Trophoblast cell (in vitro differentiated cells and primary cell): ENCODE measurements at places on chromosomes 3 and 15.
A peak's percentile ranks its signal among the peaks of the same experiment; 100 is the strongest.

- no peak for DNase-seq
Observed at GRCh38 chr15:63939531-63940130, 105.9 kb upstream of the HERC1 start.

GRCh38 chr15:80789796-80790195 is 10.6 kb downstream of the CEMIP start:
- DNase-seq: no peak

DNA sequence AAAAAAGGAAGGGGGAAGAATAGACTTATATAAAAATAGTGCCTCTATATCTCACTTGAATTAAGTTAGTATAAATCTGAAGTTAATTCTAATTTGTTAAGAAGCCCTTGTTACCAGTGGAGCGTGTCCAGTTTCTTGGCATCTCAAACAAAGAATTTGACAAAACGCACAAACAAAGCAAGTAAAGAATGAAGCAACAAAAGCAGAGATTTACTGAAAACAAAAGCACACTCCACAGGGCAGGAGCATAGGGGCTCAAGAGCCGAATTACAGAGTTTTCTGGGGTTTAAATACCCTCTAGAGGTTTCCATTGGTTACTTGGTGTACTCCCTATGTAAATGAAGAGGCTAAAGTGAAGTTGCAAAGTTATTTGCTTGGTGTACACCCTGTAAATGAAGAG is 34.0 kb upstream of the GK5 start:
- no peak for DNase-seq

GRCh38 chr3:97241417-97241816 is 427.0 kb downstream of the EPHA6 start:
- DNase-seq: no peak

- peak; percentile 93 for DNase-seq
Observed at GRCh38 chr15:67049351-67050044, 15.9 kb upstream of the SMAD3 start.

GRCh38 chr3:64392001-64392400 is 166.7 kb upstream of the PRICKLE2 start:
- DNase-seq: no peak

DNA sequence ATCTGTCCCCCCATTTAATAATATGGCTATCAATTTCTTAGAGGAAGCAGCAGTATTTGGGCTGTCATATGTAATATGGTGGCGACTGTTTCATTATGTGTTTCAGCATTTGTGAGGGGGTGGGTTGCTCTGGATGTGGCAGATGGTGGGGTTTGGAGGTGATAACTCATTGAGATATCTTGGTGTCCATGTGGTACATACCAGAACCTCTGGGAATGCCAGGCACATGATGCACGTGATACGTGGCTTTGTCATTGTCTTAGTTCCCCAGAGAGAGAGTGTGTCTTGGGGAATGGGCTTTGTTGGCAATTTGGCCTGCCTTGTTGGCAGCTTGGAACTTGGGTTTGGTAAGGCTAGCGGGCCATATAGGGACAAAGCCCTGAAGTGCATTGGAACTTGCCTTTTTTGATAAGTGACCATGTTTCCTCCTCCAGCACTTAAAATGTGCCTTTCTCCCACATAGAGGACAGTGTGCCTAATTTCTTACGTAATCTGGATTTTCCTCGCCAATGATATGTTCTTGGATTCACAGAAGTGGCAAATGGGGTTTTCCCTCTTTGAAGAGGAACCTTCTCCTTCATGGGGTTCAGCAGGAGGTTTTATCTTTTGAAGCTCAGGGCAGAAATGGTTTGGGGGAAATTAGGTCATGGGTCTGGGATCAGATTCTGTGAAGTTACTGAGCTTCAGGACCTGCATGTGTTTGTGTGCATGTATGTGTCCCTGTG is 79.5 kb downstream of the DNASE1L3 start:
- no peak for DNase-seq

DNA sequence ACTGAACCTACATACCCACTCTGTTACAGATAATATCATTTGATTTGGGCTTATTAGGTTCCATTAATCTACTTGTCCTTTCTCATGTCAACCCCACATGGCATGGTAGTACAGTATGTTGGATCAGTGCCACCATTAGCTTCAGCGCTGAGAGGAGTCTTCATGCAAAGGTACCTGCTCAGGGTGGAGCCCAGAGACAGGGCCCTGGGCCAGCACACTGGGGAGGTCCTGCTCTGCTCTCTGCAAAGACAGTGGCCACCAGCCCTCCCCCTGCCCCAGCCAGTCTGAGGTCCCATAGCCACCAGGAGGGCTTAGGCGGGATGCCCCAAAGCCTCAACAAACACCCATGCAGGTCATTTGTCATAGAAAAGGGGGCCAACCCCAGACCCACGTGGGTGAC is 71.0 kb downstream of the ATP10A start:
- DNase-seq: no peak

- no peak for DNase-seq
Observed at GRCh38 chr3:67461667-67462142, 192.7 kb downstream of the SUCLG2 start.

DNA sequence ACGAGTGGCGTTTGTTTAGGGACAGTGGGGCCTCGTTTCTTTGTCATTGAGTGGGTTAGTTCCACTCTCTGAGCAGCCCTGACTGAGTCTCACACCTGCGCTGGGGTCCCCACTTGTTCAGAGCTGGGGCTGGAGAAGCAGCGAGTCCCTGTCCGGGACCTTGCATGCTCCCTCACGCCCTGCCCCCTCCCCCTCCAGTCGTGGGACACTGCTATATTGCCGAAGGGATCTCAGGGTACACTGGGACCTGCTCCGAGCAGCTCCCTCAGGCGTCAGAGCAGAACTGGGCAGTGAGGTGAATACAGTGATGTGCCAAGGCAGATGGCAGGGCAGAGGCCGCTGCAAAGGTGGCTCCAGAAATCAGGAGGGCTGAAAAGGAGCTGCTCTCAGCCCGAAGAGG is 59.9 kb upstream of the KLF13 start:
- no peak for DNase-seq

GRCh38 chr3:42045708-42046243 is 45.4 kb upstream of the TRAK1 start:
- no peak for DNase-seq

- no peak for DNase-seq
Observed at GRCh38 chr3:123722456-123722855, 137.6 kb upstream of the HACD2 start.

DNA sequence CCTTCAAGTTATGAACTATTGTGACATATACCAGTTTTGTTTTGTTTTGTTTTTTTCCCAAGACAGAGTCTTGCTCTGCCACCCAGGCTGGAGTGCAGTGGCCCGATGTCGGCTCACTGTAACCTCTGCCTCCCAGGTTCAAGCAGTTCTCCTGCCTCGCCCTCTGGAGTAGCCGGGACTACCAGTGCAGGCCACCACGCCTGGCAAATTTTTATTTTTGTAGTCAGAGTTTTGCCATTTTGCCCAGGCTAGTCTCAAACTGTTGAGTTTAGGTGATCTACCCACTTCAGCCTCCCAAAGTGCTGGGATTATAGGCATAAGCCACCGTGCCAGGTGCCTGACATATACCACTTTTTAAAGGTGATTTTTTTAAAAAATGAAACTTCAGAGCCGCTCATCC is 74.6 kb downstream of the ARRDC4 start:
- DNase-seq: peak; percentile 27

DNA sequence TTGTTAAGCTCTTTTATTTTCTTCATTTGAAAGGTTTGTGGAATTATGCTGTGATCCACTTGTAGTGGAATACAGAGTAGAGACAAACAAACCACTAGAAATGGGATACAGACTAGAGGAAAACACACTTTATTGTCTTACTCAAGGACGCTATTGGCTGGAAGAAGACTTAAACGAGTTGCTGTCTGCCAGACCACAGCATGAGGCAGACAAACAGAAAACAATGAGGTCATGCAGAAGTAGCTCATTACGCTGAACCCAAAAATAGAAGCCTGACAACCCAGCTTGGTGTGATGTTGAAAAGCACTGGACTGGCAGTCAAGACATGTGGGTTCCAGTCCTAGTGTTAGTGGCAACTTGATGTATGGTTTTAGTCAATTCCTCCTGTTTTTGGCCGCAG is 62.4 kb upstream of the P3H2 start:
- no peak for DNase-seq

DNA sequence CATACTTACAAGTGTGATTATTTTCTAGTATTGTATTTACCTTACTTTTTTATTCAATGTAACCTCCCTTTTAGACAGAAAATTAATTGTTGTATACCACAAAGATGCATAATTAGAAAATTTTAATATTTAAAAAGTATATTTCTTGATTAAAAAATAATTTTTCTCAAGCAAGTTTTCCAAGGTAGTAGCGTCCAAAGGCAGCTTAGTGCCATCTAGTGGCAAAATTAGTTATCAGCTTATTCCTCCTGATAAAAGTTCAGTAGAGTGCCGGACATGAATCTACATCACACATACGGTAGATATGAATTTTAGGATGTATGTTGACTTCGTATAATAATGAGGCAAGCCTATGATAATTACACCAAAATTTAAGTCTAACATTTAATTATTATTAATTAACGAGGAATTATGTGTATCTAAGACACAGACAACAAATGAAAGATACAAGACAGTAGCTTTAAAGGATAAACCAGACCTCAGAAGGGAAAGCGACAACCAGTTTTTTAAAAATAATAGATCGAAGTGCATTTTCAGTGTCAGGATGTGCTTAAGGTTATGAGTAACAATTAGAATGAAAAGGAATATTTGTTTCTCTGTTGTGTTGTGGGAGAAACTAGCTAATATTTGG is 405.9 kb downstream of the ROBO1 start:
- peak; percentile 4 for DNase-seq

- DNase-seq: no peak
Observed at GRCh38 chr3:76122007-76122406, 336.7 kb upstream of the ZNF717 start.

- DNase-seq: no peak
Observed at GRCh38 chr15:50113187-50113505, 5.9 kb downstream of the ATP8B4 start.

- DNase-seq: no peak
Observed at GRCh38 chr3:43997316-43997715, 244.4 kb upstream of the TOPAZ1 start.

- DNase-seq: no peak
Observed at GRCh38 chr3:179332240-179332639, 9.4 kb downstream of the ZNF639 start.

- no peak for DNase-seq
Observed at GRCh38 chr3:187941848-187942194, 196.6 kb upstream of the BCL6 start.

- DNase-seq: peak; percentile 72
Observed at GRCh38 chr15:69045802-69046201, 31.3 kb downstream of the NOX5 start.

GRCh38 chr15:69086427-69087204 is 72.1 kb downstream of the NOX5 start:
- no peak for DNase-seq

DNA sequence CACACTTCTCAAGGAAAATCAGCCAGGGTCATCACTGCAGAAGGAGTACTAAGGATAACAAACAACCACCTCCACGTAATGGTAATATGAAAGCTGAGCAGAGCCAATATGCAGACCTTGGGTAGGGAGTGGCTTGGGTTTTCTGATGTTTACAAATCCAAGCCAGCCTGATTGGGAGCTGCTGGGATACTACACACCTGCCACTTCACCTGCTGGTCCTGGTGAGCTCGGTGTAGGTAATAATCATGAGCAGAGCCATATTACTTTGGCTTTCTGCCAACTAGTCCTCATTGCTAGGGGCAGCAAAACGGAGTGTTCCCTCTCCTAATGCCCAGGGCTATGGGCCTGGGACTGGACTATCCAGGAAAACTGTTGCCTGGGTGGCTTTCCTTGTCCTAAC is 433.5 kb upstream of the PPP2R3A start:
- no peak for DNase-seq

DNA sequence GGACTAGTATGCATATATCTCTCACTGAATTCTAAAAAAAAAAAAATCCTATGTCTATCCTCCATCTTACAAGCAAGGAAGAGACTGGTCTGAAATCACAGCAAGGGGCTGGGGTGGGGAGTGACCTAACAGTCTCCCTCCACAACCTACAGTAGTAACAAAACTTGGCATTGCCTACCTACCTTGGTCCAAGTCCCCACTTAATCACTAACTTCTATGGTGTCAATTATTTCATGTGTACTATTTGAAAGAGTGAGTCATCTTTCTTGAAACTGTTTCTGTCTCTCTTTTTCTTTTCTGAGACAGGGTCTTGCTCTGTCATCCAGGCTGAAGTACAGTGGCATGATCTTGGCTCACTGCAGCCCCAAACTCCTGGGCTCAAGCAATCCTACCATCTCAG is 36.8 kb downstream of the CHAC1 start:
- no peak for DNase-seq

GRCh38 chr3:168860592-168860991 is 764.9 kb upstream of the GOLIM4 start:
- DNase-seq: no peak

DNA sequence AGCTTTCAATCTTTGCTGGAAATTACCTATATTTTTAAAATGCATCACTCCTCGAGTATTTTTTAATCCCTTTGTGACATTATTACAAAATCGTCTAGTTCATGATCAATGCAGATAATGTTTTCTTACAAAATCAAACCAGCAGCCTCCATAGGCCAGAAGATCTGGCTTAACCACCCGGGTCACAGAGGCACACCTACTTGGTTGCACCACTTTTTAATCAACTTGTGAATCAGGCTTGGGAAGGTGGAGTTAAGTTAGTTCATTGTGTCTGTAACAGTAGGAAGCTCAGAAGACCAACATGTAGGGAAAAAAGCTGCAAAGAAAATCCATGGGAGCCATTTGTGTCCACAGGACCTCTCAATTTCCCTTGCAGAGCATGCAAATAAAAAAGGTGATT is 148.0 kb downstream of the TP63 start:
- DNase-seq: peak; percentile 89

DNA sequence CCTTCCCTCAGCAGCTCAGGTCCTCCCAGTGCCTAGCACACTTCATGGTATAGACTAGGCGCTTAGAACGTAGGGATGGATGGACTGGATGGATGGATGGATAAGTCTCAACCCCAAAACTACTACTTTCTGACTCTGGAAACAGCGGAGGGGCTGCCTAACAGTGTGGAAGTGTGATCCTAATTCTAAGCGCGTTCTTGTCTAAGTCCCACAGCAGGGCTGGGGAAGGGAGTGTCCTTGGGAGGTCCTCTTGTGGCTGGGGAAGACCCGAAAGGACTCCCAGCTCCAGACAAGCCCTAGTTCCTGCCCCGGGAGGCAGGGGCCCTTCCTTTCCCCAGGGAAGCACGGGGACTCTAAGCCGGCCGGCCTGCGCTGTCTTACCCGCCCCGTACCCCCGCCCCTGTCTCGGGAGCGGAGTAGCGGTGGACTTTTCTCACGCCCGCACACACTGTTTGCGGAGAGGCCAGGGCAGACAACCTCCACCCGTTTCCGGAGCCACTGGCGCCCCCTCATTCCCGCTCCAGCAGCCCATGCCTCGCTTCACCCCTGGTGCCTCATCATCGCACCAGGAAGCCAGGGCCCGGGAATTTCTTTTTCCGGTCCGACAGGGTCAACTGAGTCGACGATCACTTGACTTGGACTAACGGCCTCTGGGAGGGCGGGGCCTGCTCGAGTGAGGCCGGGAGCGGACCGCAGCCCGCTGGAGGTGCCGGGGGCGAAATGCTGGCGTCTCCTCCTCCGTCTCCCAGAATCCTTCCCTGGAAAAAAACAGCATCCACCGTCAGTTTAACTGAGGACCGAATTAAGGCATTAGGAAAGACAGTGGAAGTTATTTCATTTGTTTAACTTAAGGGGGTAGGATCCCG is 133.3 kb downstream of the TBC1D2B start:
- DNase-seq: peak; percentile 75
